ENCODE measurements at places on chromosomes 5 and 9.

- no peak for DNase-seq
These were observed 346.7 kb upstream of the KLF9 start for GRCh38 chr9:70761139-70761670.

DNA sequence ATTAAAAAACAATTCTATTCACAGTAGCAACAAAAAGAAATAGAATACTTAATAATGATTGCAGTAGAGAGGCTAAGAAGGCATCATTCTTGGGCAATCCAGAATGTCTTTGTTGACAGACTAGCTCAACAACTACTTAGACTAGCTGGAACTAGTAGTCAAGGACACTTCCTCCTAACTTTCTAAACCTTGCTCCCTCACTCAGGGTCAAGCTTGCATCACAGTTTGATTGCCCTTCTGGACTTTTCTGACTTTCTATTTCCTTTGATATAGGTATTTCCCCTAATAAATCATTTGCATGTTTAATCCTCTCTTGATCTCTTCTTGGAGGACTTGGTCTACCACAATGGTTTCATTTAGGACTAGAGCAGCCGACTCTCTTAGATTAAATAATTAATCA lies 1107.9 kb downstream of the PTPRD start:
- no peak for DNase-seq

DNA sequence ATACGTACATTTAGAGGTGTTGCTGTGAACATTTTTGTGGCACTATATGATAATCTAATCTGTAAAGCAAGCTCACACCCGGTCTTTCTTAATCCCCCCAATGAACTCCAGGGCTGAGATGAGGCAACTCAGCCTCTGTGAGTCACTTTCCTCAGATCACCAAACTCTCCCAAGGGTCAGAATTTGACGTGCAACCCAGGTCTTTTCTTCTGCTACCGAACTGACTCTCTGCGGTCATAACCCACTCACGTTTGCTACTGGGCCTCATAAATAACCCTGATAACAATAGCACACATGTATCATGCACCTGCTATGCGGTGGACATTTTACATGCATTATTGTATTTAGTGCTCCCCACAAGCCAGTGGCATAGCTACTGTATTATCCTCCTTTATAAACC lies 153.1 kb downstream of the DROSHA start:
- no peak for DNase-seq

GRCh38 chr5:96415897-96416296 lies 17.2 kb downstream of the PCSK1 start:
- DNase-seq = no peak

DNA sequence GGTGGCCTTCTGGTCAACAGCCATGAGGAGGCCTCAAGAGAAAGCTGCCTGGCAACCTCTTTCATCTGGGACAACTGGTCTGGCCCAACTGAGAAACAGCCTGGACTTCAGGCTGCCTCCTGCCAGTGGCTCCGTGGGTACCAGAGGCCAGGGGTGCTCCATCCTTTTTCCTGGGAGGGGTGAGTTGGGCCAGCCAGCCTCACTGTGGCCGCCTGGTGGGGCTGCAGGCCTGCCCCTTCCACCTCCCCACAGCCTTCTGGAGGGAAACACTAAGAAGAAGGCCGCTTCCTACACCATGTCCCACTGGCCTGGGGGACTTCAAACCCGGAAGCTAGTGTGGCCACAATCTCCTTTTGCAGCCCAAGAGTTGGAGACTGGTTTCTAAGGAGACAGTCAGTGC lies 13.8 kb upstream of the NKD2 start:
- DNase-seq = no peak

GRCh38 chr5:158478139-158478538 lies 619.2 kb upstream of the CLINT1 start:
- DNase-seq = no peak

GRCh38 chr9:35060548-35061207 lies 11.7 kb downstream of the VCP start:
- DNase-seq = no peak

- DNase-seq = no peak
These were observed 211.3 kb downstream of the MAN2A1 start for GRCh38 chr5:109900911-109901627.

DNA sequence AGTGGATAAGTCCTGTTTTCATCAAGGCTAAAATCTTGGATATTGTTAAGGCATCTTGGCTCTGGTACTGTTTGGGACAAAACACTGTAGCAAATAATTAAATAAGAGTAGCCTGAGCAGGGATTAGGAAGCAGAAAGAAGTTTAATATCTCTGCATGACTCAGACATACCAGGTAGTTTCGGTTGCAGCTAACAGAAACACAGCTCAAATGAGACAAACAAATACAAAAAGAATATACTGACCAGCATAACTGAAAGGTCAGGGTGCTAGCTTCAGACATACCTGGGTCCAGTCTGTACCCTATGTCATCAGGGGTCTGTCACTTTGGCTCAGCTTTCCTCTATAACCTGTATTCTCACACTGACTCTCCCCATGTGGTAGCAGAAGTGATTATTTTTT lies 156.4 kb upstream of the MAP3K1 start:
- no peak for DNase-seq

- no peak for DNase-seq
These were observed 44.7 kb upstream of the LMX1B start for GRCh38 chr9:126569036-126569435.

GRCh38 chr9:130201974-130202373 lies 29.8 kb downstream of the NCS1 start:
- DNase-seq = no peak

DNA sequence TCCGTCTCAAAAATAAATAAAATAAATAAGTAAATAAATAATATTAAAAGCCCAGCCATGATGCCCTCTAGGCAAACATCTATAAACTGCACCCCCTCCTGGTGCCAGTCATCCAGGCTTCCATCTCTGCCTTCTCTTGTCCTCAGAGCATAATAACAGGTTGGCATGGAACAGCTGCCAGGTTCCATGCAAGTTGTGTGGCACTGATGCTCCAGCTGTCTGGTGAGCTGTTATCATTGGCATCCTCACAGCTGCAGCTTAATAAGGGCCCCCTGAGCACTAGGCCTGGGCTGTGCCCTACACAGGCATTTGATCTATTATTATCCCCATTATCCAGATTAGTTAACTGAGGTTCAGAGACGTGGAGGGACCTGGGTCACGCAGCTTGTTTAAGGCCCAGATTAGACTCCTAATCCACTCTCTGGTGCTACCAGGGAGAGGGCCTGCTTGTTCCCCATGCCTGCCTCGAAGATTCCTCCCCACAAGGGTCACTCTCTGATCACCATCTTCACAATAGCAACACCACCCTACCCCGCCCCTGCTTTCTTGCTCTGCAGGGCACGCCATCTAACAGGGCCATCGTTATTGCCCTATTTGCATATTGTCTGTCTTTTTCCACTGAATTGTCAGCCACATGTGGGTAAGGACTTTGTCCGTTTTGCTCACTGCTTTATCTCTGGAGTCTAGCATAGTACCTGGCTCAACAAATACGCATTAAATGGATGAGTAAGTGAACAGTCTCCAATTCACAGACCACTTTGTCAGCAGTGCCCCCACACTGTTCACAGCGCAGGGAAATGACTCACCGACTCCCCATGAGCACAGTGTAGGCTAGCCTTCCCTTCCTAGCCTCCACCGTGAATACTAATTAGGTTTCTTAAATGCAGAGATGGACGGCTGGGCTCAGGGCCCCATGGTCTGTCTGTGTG lies 1.5 kb upstream of the DNM1 start:
- no peak for DNase-seq

DNA sequence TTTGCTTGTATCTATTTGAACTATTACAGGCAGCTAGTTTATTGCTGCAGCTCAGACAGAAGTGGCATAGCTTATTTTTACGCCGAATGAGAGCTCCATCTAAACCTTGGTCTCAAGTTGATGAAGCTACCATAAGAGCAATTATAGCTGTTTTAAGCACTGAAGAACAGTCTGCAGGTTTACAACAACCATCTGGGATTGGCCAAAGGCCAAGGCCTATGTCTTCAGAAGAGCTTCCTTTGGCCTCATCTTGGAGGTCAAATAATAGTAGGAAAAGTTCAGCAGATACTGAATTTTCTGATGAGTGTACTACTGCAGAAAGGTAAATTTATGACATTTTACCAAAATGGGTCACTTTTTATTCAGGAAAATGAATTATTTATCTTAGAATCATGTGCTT lies 67.9 kb downstream of the YTHDC2 start:
- DNase-seq = no peak

GRCh38 chr9:130301483-130302286 lies 36.1 kb downstream of the HMCN2 start:
- no peak for DNase-seq

DNA sequence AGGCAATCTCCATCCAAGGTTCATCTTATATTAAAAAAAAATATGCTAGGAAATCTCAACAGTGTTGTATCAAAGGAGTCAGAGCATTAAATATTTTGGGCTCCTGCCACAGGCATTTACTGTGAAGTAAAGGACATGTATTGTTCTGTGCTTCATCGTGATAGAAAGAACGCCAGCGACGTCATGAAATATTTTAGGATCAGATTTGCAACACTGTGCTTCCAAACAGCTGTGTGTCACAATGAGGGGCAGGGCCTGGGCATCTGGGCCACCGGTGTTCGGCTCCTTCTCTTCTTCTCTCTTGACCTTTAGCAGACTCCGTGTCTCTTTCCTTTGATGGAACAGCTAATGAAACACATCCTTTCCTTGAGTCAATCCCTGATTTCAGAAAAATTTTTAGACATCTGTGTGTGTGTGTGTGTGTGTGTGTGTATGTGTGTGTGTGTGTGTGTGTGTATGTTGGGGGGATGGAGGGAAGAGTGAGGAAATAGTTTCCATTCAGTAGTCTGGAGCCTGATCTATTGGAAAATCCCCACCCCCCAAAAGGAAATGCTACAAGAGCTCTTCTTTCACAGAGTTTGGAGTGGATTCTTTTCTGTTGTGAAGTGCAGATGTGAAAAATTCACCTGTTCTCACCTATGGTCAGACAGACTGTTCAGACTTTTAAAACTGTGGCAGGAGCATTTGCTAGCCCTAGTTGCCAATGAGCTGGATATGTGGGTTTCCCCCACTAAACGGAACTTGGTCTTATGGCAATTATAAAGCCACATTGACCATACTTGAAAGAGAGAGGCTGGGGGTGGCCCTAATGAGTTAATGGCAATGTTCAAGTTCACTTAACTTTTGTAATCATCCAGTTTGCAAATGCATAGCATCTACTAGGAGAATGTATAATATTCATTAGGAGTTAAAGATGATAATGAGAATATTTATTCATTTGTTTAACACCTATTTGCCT lies 18.1 kb upstream of the TNC start:
- no peak for DNase-seq

DNA sequence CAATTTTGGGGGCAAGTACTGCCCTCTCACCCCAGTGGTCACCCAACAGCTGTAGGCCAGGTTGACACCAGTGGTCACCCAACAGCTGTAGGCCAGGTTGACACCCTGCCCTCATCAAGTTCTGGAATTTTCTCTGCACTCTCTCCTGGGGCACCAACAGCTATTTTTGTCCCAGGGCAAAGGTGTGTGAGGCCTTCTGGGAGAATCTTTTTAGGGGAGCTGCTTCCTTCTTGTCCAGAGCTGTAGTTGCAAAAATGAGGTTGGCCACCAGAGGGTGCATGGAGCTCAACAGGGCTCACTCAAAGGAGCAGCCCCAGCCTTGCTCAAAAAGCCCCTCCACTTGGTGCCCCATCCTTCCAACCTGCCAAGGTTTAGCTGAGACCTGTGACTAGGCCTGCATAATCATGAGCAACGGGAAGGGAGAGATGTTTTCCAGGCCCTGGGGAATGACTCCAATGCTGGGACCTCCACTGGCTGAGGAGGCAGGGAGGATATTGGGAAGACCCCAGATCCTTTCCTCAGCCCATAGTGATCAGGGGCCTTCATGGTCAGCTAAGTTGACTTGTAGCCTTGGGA lies 10.6 kb upstream of the P4HA2 start:
- DNase-seq = peak; percentile 52

GRCh38 chr5:103522586-103522985 lies 40.0 kb downstream of the NUDT12 start:
- DNase-seq = no peak

- no peak for DNase-seq
These were observed 69.8 kb downstream of the GALNT10 start for GRCh38 chr5:154260224-154260927.

GRCh38 chr5:3026099-3026498 lies 274.6 kb upstream of the IRX2 start:
- no peak for DNase-seq

- no peak for DNase-seq
These were observed 48.4 kb downstream of the S1PR3 start for GRCh38 chr9:89039664-89040063.

DNA sequence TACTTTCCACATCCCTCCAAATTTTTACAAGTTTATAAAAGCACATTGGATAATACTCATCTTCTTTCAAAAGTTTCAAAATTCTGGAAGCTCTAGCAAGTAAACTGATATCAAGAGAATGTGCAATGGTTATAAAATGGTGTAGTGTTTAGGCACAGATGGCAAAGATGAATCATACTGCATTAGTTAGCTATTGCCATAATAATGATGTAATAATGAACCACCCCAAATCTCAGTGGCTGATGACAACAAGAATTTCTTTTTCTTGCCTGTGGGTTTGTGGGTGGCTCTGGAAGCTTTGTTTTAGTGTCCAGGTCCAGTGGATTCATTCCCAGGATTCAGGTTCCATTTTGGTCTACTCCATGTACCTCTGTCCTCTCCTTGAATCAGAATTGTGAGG lies 319.0 kb downstream of the BRINP1 start:
- no peak for DNase-seq

- no peak for DNase-seq
These were observed 599.7 kb upstream of the FTMT start for GRCh38 chr5:121251954-121252353.

DNA sequence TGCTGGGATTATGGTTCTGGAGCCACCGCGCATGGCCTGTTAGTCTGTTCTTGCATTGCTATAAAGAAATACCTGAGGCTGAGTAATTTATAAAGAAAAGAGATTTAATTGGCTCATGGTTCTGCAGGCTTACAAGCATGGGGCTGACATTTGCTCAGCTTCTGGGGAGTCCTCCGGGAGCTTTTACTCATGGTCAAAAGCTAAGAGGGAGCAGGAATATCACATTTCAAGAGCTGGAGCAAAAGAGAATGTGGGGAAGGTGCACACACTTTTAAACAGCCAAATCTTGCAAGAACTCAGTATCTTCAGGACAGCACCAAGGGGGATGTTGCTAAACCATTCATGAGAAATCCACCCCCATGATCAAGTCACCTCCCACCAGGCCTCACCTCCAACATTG lies 12.1 kb downstream of the JAK2 start:
- DNase-seq = no peak

- DNase-seq = no peak
These were observed 33.1 kb downstream of the MFAP3 start for GRCh38 chr5:154071799-154072413.

- no peak for DNase-seq
These were observed 89.7 kb downstream of the IQGAP2 start for GRCh38 chr5:76492819-76493189.

All from HL-60 (cell line).